ENCODE measurements at places on chromosomes 4 and X.

GRCh38 chr4:31877429-31877828 lies 1157.3 kb downstream of the PCDH7 start:
- DNase-seq: no peak

GRCh38 chrX:87140800-87141483 lies 376.7 kb upstream of the KLHL4 start:
- DNase-seq: no peak

- DNase-seq: no peak
Measured at GRCh38 chrX:11421805-11422524, 128.8 kb downstream of the AMELX start.

DNA sequence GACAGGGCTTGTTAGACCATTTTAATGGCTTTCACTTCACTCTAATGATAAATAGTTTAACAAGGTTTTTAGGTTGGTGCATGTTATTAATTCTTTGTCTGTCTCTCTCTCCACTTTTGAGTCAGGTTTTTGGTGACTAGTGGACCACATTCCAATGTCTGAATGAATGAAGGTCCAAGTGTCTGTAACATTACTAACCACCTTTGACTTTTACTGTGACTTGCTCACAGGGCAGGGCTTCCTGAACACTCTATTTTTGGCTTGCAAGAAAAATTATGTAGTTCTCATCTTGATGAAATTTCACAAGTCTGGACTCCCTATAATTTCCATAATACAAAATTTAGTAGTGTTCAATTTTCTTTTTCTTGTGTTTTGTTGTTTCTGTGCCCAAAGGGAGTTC lies 78.9 kb upstream of the BMPR1B start:
- no peak for DNase-seq

GRCh38 chr4:70874268-70875156 lies 27.7 kb upstream of the MOB1B start:
- no peak for DNase-seq

DNA sequence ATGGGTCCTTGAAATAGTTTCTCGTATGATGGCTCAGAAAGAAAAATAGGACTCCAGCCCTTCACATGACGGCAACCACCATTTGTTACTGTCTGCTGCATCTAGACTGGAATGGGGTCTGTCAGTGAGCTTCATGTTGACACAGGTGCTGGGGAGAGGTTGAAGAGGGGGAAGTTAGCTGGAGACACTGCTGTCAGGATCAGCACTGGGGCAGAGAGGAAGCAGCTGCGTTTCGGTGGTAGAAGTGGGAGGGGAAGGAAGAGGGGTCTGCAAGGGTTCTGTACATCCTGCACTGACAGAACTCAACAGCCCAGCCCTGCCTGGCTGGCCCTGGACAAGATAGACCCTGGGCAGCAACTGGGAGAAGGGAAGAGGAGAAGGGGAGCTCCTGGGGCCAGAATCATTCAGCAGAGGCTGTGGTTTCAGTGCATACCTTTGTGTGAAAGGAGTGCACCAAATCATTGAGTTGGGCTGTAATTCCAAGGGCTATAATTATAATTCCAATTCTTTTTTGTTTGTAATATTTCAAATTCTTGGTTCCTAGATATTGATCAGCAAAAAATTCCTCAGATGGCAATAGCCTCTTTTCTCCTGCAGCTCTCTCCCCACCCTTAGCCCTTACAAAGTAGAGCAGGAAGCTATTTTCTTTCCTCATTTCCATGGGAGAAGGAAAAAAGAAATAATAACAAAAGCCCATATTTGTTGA lies 119.4 kb upstream of the C1GALT1C1 start:
- DNase-seq: no peak

DNA sequence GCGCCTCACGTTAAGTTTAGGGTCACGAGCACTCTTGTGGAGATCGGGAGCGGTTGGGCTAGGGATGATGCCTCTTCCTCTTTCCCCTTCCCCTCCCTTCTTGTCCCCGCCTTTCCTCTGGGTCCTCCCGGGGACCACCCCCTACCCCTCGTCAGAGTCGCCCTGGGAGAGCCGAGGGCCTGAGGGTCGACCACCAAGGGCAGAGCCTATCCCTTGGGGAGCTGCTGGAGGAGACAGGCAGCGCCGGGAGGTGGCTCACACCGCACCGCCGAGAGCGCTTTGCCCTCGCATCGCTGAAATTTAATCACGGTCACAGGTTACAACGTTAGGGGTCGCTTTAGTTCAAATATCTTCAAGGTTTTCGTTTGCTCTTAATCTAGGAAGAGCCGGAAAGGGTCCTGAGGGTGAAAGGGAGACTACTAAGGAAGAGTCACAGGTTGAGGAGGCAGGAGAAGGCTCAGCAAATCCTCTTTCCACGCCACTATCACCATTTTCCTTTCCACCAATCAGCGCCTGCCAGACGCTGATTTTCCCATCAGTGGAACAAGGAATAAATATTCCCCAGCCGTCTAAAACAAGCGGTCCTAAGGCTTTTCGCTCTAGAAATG lies 528 bp upstream of the SNCA start:
- DNase-seq: no peak

DNA sequence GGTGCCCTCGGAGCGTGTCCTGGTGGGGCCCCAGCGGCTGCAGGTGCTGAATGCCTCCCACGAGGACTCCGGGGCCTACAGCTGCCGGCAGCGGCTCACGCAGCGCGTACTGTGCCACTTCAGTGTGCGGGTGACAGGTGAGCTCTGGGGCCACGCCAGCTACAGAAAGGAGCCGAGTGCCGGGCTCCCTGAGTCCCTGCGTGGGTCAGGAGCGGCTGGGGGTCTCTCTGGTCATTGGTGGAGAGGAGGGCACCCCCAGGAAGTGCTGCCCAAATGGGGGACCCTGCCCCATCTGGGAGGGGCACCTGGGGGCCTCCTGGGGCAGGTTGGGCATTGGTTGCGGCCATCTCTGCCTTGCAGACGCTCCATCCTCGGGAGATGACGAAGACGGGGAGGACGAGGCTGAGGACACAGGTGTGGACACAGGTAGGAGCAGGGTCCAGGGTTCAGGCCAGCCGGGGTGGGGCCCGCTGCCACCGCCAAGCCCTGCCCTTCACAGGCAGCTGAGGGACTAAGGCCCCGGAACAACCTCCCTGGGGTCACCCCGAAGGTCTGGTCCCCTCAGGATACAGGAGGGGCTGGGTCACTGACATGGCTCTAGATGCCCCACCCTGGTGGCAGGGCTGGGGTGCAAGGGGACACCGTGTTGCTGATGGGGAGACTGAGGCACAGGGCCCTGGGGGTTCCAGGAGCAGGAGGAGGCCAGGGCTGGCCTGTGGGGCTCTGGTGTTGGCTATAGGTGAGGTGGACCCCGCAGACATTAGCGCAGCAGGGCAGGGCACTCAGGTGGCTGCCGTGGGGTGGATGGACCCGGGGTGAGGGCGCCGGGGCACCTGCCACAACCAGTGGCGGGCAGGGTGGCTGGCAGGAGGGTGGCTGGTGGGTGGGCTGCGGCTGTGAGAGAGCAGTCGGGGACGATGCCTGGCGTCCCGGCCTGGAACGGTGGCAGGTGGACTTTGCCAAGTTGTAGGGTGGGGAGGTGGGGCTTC lies 6.6 kb downstream of the FGFR3 start:
- DNase-seq: no peak

GRCh38 chr4:84614891-84615290 lies 32.0 kb downstream of the CDS1 start:
- DNase-seq: no peak

GRCh38 chr4:101701551-101701950 lies 89.0 kb upstream of the BANK1 start:
- no peak for DNase-seq

DNA sequence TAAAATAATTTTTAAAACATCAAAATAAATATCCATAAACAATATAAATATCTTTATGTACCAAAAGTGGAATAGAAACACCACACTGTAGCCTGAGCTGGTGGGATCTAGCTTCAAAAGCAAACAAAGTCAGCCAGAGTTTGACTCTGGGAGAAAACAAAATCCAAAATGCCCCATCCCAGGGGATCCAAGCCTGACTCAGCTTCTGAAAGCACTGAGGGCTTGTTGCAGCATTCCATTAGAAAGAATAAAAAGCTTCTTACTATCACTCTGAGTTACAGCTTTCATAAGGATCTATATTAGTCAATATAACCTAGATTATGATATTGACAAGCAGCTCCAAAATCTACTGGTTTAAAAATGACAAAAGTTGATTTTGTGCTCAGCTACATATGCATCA lies 149.7 kb upstream of the ANKRD50 start:
- DNase-seq: no peak

- DNase-seq: no peak
Measured at GRCh38 chr4:3483471-3483921, 20.4 kb downstream of the DOK7 start.

GRCh38 chr4:5421416-5421815 lies 286.9 kb downstream of the EVC2 start:
- DNase-seq: no peak

- no peak for DNase-seq
Measured at GRCh38 chr4:174494146-174494545, 28.1 kb downstream of the HPGD start.

DNA sequence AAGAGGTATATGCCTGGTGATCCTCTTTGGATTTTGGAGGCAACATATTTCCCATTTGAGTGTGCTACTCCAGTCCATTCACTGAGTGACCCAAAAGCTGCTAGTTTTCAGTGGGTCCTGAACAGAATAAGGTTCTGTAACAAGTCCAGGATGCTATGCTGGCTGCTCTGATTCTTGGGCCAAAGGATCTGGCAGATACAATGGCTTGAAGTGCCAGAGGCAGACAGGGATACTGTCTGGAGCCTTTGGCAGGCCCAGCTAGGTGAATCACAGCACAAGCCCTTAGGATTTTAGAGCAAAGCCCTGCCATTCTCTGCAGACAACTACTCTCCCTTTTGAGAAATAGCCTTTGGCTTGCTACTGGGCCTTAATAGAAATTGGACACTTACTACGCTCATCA lies 40.6 kb downstream of the DCHS2 start:
- no peak for DNase-seq

DNA sequence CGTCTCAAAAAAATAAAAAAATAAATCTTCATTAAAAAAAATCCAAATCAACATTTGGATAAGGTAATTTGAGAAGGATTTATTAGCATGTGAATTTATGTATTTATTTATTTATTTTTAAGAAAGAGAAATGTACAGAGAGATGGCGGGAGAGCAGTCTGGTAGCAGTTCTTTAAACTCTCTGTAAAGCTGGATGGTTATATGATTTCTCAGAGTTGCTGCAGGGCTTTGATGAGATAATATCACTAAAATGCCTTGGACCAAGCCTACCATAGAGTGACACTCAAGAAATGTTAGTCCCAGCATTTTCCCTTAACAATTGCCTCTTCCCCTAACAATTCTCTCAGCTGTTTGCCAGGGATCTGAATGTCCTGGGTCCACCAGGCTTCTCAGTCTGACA lies 103.4 kb upstream of the LNX1 start:
- DNase-seq: no peak

- DNase-seq: no peak
Measured at GRCh38 chrX:12777670-12778069, 13.5 kb upstream of the PRPS2 start.

DNA sequence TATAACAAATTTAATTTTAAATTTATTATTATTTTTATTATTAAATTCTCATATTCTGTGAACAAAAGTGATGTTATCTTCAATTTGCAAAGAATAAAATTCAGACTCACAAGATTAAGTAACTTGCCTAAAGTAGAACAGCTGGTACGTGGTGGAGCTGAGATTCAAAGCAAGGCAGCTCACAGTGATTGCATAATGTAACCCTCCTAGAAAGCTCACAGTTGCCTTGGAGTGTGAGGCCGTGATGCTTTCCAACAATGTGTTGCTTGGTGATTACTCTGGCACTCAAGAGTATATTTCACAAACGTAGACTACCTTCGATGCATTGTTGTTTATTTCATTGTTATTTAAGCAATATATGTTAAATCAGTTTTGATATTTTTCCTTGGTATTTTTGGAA lies 1039.2 kb upstream of the PABPC4L start:
- DNase-seq: no peak

DNA sequence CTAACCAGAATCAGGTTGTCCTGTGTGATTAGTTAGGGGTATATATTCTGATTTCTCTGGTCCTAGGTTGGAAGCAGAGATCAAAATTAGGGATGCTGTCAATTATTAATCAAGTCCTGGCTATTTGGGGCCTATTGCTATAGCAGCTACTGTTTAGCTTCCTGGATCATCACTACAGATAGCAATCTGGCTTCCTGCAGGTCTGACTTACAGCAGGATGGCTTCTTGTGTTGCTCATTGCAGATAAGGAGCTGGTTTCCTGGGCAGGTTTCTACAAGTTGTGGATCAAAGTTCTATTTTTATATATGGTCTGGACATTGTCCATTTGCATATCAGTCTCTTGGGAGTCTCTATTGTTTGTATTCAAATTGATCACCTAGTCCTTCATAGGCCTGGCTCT lies 57.7 kb upstream of the C4orf54 start:
- no peak for DNase-seq

GRCh38 chr4:169900241-169900845 lies 125.9 kb downstream of the MFAP3L start:
- DNase-seq: no peak

DNA sequence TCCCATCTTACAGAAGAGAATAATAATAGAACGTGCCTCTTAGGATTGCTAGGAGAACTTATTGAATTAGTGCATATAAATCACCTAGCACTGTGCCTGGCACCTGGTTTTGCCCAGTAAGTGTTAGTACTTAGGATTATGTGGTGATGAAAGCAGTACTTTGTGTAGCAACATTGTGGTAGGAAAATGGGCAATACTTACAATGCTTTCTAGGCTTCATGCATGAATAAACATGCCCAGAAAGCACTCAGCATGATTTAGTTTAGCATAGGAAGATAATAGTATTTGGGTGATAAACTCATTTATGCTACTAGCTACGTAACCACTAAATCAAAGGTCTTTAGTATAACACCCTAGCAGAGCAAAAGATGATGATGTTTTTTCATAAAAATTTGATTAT lies 105.6 kb downstream of the NEUROG2 start:
- no peak for DNase-seq

GRCh38 chr4:145186729-145187128 lies 6.3 kb upstream of the OTUD4 start:
- DNase-seq: no peak

GRCh38 chr4:76556452-76556851 lies 121.4 kb downstream of the SHROOM3 start:
- DNase-seq: no peak

- DNase-seq: no peak
Measured at GRCh38 chr4:119139311-119139710, 3.7 kb downstream of the MYOZ2 start.

DNA sequence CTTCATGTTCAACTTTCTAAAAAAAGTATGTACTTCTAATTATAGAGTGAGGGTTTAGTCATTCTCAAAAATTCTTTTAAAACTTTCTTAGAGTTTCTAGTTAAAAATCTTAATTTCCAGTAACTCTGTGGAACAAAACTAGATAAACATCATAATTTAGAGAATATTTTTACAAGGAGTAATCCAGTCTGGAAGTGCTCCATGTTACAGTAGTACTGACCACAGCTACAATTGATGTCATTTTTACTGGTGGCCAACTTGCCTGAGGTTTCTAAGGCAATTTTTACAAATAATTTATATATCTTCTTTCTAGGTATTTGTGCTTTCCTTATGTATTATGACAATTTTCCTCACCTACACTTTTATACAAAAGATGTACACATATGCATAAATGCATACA lies 490.4 kb downstream of the CENPC start:
- no peak for DNase-seq

- no peak for DNase-seq
Measured at GRCh38 chrX:54181202-54181953, 1.7 kb downstream of the FAM120C start.
